Naive thymus-derived CD8-positive, alpha-beta T cell (primary cell): ENCODE measurements at places on chromosomes 16 and 17. TPM values are rescaled to one million over a fixed set of nuclear protein-coding genes. Genes with fewer than 3 reads are reported as not detected.

The HSF4 gene
- 14.8 TPM for total RNA-seq

The ZG16B gene
- not detected for total RNA-seq

The HBM gene
- not detected for total RNA-seq

The IL34 gene
- 0.36 TPM for total RNA-seq

DNA sequence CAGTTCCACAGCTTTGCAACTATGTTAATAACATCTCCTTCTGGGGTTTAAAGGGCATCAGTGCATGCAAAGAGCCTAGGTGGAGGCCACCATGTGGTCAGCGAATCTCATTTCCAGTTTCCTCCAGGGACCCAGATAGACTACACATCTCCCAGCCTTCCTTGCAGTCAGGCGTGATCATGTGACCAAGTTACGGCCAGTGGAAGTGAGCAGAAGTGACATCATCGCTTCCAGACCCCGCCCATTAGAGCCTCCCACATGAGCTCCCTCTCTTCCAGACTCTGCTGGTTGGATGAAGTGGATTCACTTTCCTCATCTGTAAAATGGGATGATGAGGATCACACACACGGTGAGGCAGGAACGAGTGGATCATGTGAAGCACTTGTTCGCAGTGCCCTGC is 27.4 kb upstream of the KDM8 start:
- H3K4me3 ChIP-seq, result no peak overlapping the region
- no peak for DNase-seq
- peak overlapping the region; percentile 85 for H3K27ac ChIP-seq

DNA sequence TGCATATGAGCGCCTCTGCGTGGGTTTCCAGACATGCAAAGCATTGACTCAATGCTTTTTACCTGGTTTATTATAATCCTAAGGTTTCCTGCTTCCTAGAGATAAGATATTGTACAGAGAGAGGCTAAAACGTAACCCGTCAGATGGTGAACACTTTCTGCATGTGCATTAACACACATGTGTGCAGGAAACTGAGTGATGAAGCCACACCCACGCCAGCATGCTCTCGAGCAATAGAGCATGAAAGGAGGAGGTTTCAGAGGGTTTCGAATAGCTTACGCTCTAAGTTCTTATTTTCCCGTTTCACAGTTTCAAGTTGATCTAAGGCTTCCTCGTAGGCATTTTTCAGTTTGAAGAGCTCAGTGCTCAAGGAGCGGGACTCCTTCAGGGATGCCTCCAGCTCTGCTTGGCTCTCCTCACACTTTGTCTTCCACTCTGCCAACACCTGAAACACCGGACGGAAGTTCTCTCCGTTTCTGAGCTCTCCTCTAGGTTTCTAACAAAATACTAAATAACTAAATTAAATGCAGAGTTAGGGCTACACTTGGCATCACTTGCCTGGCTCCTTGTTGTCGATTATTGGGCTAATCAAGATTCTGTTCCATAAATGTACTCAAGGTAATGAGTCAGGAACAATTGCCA is 23.2 kb downstream of the MYH3 start:
- no peak for DNase-seq
- peaks cover 6% of the 10 kb centered on the region for H3K36me3 ChIP-seq
- no peaks in the 10 kb centered on the region for H3K4me1 ChIP-seq
- no peaks in the 10 kb centered on the region for H3K27me3 ChIP-seq
- no peak overlapping the region for H3K4me3 ChIP-seq

GRCh38 chr17:38908676-38909181 is 16.7 kb upstream of the LASP1NB start:
- peaks cover 55% of the 10 kb centered on the region for H3K36me3 ChIP-seq
- no peaks in the 10 kb centered on the region for H3K27me3 ChIP-seq
- peak overlapping the region; percentile 78 for H3K27ac ChIP-seq
- no peak overlapping the region for H3K4me3 ChIP-seq
- H3K4me1 ChIP-seq, result peaks cover 18% of the 10 kb centered on the region
- DNase-seq, result no peak

- no peaks in the 10 kb centered on the region for H3K27me3 ChIP-seq
- no peaks in the 10 kb centered on the region for H3K36me3 ChIP-seq
- peaks cover 68% of the 10 kb centered on the region for H3K4me1 ChIP-seq
- peak within 1 kb of the TSS; percentile 92 for H3K4me3 ChIP-seq
- peak within 1 kb of the TSS; percentile 89 for H3K27ac ChIP-seq
- DNase-seq, result no peak
These were observed at the start of gene CENPT for GRCh38 chr16:67847064-67847861. Gene CENPT, minus strand, starts transcription at chr16:67847693. Its CDS starts 13,834 bp downstream, at chr16:67833859.

DNA sequence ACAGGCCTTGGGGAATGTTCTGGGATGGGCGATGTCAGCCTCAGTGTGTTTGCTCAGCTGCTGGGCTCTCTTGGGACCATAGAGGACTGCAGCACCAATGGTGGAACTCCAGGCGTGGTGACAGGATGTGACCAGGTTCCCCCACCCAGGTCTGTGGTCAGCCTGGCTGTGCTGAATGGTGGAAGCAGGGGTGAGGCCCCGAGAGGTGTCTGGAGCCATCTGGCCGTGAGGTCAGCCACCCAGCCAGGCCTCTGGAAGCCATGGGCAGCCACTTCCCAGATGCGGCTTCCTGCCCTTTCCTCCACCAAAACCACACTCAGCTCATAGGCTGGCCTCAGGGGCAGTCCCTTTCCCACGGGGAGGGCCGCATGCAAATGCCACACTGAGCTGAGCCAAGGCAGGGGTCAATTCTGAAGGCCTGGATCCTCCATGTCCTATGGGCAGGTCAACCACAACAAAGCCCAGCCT is 7.8 kb upstream of the MAPK7 start:
- no peak for DNase-seq
- peak overlapping the region; percentile 88 for H3K27ac ChIP-seq
- no peaks in the 10 kb centered on the region for H3K36me3 ChIP-seq
- no peaks in the 10 kb centered on the region for H3K27me3 ChIP-seq

- no peak overlapping the region for H3K4me3 ChIP-seq
- no peak overlapping the region for H3K27ac ChIP-seq
- H3K36me3 ChIP-seq, result peaks cover 17% of the 10 kb centered on the region
- DNase-seq, result no peak
- no peaks in the 10 kb centered on the region for H3K27me3 ChIP-seq
These were observed 23.8 kb downstream of the MPRIP start for GRCh38 chr17:17066021-17066420.

DNA sequence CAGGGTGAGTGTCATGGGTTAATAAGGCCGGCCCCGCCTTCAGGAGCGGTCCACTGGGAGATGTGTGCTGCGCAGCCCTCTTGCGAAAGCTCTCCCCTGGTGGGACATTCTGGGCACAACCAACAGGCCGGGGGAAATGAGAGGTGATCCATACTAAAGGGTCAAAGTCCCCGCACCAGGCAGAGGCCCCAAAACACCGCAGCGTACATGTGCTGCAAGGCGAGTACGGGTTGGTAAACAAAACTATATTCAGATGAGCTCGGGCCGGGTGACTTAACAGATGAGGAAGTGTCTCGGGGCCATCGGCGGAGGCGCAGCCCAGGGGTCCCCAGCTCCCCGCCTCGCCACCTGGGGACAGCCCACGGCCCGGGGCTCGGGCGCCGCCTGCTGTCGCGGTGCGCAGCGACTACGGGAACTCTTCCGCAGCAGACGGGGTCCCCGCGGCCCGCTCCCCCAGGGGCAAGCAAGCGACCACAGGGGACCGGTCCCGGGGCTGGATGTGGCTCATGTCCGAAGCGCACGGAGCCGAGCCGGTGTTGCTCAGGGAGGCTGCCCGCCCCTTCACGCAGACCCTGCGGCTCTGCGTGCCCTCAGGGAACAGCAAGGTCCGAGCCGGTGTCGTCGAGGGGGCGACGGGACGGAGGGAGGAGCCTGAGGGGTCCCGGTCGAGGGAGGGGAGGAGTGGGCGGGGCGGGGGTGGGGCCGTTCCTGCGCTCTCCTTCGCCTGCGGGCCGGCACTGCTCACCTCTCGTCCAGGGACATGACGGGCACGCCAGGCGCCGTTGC is at the start of gene RAB37:
RAB37 (plus strand) TSS at position 744 of the 786 bp plus-strand sequence; CDS start at position 761, 17 bp downstream.
- no peaks in the 10 kb centered on the region for H3K27me3 ChIP-seq
- DNase-seq, result peak; percentile 56
- H3K4me3 ChIP-seq, result peak within 1 kb of the TSS; percentile 98
- peak within 1 kb of the TSS; percentile 96 for H3K27ac ChIP-seq

DNA sequence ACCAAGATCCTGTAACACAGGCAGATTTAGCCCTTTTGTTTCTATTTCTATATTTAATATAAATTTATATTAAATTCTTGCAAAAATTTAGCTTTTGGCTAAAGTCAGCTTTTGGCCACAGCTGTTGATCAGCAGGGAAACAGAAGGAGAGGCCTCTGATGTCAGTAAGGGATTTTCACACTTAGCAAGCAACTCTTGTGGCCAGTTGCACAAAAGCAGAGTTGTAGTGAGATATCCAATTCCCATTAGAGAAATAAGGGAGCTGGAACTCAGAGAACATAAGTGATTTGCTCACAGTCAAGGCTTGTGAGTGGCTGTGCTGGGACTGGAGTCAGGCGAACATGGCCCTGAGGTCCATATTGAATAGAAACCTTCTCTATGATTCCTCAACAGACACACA is 16.7 kb upstream of the HEATR6 start:
- DNase-seq, result no peak
- H3K4me1 ChIP-seq, result no peaks in the 10 kb centered on the region
- H3K36me3 ChIP-seq, result peaks cover 12% of the 10 kb centered on the region
- H3K4me3 ChIP-seq, result no peak overlapping the region

DNA sequence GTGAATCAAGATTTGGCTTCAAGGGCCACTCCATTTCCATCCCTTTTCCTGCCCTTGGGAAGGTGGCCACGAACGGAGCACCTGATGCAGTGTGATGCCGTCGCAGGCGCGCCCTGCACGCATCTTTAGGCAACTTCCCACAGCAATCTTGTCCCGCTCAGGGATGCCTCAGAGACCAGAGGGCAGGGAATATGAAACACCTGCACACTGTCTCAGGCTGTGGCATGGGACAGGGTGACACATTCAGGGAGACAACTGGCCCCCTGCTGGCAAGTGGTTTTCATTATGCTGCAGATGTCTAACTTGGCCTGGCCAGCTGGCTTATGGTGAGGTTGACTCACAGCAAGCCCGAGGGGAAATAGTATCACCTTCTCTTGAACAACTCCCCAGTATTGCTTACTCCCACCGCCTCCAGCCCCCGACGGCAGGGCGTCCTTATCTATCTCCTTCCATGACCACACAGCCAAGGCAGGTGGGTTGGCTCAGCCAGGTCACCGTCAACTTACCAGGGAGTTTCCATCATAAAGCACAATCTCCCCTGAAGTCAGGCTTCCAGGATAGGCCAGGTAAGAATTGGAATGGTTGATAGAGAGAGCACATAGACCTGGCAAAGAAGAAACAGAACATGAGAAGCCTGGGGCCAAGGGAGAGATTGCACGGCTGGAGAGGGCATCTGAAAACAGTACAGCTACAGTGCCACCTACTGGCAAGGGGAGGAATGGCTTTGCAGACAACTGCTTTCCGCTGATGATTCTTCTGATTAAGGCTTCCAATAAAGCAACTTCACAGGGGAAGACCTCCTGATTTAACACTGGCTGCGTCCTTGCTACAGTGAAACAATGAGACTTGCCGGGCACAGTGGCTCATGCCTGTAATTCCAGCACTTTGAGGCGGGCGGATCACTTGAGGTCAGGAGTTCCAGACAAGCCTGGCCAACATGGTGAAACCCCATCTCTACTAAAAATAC is 21.1 kb downstream of the WIPI1 start:
- H3K27me3 ChIP-seq, result no peaks in the 10 kb centered on the region
- no peaks in the 10 kb centered on the region for H3K36me3 ChIP-seq
- H3K4me1 ChIP-seq, result peaks cover 22% of the 10 kb centered on the region
- peak overlapping the region; percentile 60 for H3K4me3 ChIP-seq

DNA sequence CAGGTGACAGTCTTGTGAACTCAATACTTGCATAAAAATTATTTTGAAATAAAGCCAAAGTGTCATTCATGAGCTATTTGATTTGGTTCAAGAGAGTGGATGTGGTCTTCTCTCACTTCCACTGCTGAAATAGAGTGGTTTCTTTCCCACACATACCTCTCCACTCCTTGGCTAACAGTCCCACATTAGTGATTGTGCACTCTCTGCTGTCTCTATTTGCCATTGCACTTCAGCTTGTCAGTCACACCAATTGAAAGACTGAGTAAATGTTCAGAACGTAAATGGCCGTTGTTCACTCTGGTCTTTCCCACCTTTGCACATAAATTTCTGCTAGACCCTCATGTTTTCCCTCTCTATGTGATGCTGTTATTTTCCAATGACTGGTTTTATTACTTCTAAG is 197.5 kb downstream of the FTO start:
- H3K36me3 ChIP-seq, result peaks cover 23% of the 10 kb centered on the region
- H3K4me1 ChIP-seq, result peaks cover 20% of the 10 kb centered on the region
- H3K27me3 ChIP-seq, result no peaks in the 10 kb centered on the region
- H3K27ac ChIP-seq, result no peak overlapping the region
- no peak for DNase-seq

DNA sequence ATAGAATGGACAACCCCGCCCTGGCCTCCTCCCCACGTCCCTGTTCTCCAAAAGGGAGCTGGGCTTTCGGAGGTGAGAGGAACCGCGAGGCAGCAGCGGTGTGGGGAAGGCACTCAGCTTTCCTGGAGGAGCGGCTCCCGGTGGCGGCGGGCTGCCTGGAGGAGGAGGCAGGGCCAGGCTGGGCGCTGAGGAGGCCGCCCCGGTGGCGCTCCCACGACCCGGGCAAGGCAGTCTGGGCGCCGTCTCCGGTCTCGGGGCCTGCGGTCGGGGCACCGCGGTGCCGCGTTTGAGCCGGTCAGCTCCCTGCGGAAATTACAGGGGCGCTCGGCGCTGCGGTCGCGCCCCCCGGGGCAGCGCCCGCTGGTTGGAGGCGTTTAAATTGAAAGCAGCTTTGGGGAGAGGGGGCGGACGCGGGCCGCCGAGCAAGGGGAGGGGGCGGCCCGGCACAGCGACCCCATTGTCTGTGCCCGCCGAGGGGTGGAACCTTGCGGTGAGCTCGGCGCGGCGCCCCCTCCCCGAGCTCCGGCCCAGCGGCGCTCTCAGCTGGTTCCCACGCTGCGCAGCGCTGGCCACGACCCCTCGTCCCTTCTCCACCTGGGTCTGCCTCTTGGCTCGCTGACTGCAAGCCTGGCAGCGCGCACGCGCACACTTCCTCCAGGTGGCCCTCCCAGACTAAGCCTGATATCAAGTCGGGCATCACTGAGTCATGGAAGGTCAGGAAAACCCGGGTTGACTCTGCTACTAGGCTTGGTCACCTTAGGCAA is 58.7 kb upstream of the DLX4 start:
- H3K4me3 ChIP-seq, result peak overlapping the region; percentile 74
- no peaks in the 10 kb centered on the region for H3K36me3 ChIP-seq
- H3K27me3 ChIP-seq, result peaks cover 28% of the 10 kb centered on the region
- H3K4me1 ChIP-seq, result peaks cover 12% of the 10 kb centered on the region

GRCh38 chr17:82937411-82938371 is 97.9 kb upstream of the ZNF750 start:
- H3K27me3 ChIP-seq, result no peaks in the 10 kb centered on the region
- H3K4me1 ChIP-seq, result peaks cover 7% of the 10 kb centered on the region
- peaks cover 66% of the 10 kb centered on the region for H3K36me3 ChIP-seq
- no peak overlapping the region for H3K4me3 ChIP-seq

- peaks cover 4% of the 10 kb centered on the region for H3K4me1 ChIP-seq
- no peak for DNase-seq
- no peak overlapping the region for H3K27ac ChIP-seq
- no peaks in the 10 kb centered on the region for H3K27me3 ChIP-seq
These were observed 59.2 kb downstream of the SRL start for GRCh38 chr16:4182581-4183236.
